ENCODE measurements at places on chromosomes 4 and X.

GRCh38 chrX:119640731-119641170 lies 34.5 kb upstream of the NKRF start:
- no peak for DNase-seq

GRCh38 chr4:182216005-182216404 lies 27.2 kb upstream of the TENM3 start:
- DNase-seq = no peak

DNA sequence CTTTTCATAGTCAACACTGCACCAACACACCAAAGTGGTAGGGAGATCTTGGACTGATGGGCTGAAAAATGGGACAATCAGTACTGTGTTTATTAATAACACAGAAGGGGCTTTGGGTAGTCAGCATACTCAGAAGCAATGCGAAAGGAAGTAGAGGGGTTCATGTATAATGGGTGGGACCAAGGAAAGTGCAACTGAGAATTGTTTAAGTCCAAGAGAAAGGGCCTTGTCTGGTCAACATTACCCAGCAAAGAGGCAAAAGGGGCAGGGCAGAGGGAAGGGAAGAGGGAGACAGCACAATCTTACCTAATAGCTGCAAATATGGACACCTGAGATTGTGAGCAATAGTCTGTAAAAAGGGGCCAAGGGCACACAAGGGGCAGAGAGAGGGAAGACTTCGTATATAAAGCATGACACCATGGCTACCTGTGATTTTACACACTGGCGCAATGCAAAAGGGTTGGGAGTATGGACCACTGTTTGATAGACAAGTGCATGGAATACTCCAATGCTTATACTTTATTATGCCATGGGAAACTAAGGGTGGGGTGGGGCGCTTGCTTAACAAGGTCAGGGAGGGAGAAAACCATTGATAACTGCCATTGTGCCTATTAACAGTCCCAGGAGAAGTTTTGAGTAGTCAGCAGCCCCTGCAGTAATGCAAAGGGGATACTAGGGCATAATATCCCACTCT lies 279.7 kb downstream of the CHIC1 start:
- no peak for DNase-seq

GRCh38 chr4:182010876-182011275 lies 232.3 kb upstream of the TENM3 start:
- DNase-seq = no peak
